ENCODE measurements at places on chromosomes 5 and 9. TPM values are rescaled to one million over a fixed set of nuclear protein-coding genes. Genes with fewer than 3 reads are reported as not detected.

GRCh38 chr9:101562966-101563365, 29.3 kb downstream of the RNF20 start:
- no peak for DNase-seq

Gene CARTPT
- polyA plus RNA-seq: not detected

DNA sequence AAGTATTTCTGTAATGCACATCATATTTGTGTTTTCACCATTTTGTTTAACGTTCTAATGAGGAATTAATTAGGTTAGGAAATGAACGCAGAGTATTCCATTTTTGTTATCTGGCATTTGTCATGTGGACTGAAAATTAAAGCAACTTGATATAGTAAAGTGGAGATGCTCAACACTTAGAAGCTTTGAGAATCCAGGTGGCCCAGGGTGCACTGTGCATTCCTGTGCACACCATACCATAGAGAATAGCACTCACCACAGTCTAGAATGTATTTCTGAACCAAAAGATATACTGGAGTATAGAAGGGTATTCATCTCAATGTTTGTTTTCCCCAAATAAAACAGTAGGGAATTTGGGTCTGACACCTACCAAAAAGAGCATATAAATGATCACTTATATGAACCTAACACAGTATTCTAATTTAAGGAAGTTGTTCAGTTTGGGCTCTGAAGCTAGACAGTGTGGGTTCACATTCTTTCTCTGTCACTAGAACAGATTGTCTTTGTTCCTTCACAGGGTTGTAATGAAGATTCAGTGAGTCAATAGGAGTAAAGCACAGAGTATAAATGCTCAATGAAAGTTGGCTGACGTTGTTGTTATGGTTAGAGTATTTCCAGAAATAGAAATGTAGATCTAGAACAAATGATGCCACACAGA, 125.6 kb upstream of the DMRT1 start:
- peak; percentile 47 for DNase-seq

DNA sequence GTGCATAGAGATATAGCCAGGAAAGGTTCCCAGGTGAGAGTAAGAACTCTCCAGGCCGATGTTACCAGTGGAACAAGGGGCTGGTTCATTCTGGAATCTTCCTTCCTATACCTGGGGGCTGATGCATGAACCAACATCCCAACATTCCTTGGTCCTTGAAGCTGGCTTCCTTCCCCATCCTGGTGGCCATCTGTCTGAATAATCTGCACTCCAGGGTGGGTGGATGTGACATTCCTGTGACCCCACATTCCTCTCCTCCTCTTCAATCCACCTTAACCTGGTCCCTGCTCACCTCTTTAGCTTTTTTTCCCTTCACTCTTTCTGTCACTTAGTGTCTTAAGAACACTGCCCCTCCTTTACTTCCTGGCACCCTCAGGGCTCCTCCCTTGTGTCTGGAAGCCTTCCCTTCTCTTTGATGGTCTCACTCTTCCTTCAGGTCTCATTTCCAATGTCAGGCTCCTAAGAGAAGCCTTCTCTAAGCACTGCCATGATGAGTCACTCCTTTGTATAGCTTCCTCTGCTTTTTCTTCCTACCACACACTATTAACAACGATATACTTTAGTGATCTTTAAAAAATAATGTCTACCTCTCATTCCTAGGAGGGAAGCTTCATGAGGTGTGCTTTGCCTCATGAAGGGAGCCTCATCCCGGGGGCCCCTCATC, 80.3 kb downstream of the BOD1 start:
- DNase-seq: no peak

GRCh38 chr5:115465431-115465830, 79.1 kb downstream of the FEM1C start:
- no peak for DNase-seq

Gene INSL4
- polyA plus RNA-seq: not detected

DNA sequence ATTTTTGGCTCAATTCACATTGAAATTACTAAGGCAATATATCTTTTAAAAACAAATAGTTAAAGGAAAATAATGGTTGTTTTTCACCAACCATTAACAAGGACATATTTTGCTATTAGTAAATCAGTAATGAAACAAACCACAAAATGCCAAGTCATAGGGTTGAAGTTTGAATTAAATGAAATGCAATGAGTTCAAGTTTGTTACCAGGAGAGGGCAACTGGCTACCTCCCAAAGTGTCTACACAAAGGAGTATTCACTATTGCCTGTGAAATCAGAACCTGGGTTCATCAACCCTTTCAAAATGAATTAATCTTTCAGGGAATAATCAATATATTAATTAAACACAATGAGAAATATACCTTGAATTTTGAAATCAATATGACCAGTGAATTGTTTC, 138.4 kb upstream of the DMRTA1 start:
- no peak for DNase-seq

Gene IL5
- polyA plus RNA-seq: 0.40 TPM

Gene CDO1
- polyA plus RNA-seq: 55.7 TPM

GRCh38 chr5:61746831-61747575, 414.9 kb downstream of the ZSWIM6 start:
- DNase-seq: no peak

Gene SPATA31D1
- not detected for polyA plus RNA-seq

- DNase-seq: no peak
These were observed 104.9 kb upstream of the PTPN3 start for GRCh38 chr9:109602987-109603386.

DNA sequence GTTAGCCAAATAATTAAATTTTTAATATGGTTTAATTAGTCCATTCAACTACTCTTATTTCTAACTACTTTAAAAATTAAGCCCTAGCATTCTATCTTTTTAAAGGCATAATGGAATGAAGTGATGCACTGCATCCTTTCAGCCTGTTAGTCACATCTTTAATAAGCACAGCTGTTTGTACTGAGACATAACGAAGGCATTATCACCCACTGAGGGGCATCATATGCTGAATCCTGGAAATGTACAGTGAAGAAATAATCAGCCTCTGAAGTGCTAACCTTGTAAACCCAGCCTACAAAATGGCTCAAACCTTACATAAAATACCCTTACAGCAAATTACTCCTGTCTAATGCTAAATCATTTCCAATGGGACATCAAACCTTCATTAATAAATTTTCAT, 33.1 kb downstream of the EPB41L4A start:
- DNase-seq: no peak

DNA sequence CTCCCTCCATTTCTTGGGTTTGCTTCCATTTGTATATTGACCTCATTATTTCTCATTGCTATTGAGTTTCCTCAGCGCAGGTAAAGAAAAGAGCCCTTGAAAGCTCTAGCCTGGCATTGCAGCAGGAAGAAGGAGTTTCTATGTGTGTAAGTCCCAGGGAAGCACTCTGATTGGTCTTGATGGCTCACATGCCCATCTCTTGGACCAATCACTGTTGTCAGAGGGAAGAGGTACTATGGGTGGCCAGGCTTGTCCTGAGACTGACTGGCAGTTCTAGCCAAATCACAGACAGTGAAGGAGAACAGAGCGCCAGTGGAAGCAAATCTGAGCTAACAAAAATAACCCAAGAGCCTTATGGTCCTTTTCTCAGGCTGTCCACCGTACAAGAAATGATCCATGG, 219.0 kb downstream of the PAX5 start:
- DNase-seq: no peak

GRCh38 chr5:125106881-125107280, 360.4 kb upstream of the ZNF608 start:
- no peak for DNase-seq

DNA sequence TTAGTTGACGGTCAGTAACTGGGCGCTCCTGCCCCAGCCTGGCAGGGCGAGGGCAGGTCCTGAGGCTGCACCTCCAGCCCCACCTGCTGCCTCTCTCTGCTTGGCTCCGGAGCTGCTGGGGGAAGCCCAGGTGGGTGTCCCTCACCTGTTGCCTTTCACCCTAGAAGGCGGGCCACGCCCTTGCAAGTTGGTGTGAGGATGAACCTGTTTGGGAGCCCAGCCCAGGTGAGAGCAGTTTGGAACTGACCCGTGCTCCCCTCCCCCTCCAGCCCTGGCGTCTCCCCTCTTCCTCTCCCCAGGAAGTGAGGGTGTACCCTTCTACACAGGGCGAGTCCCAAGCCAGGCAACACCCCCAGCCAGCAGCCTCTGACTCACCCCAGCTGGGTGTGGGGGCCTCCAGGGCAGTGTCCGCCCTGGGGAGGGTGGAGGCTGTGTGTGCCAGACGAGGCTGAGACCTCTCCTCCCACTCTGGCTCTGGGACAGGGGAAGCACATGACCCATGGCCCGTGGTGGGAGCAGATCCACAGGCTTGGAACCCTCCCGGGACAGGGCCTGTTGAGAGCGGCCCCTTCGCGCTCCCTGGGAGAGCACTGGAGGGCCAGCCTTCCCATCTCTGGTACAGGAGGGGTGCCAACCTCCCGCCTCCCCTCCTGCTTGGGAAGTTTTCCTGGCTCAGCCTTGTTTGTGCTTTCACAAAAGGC, 10.4 kb downstream of the LRRC8A start:
- peak; percentile 80 for DNase-seq

- DNase-seq: no peak
These were observed 32.7 kb downstream of the GAPT start for GRCh38 chr5:58523956-58524355.

Gene PCDHGA9
- 7.2 TPM for polyA plus RNA-seq

Gene PCA3
- 0.46 TPM for polyA plus RNA-seq

Gene DPM2
- 32.1 TPM for polyA plus RNA-seq

Gene ARL14EPL
- not detected for polyA plus RNA-seq

DNA sequence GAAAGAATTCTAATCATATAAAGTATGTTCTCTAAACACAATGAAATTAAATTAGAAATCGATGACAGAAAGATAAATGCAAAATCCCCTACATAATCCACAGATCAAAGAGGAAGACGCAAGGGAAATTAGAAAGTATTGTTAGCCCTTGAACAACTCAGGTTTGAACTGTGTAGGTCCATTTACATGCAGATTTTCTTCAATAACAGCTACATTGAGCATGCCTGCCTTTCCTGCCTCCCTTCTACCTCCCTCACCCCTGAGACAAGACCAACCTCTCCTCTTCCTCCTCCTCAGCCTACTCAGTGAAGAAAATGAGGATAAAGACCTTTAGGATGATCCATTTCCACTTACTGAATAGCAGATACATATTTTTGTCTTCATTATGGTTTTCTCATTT, 75.2 kb downstream of the PLPP1 start:
- no peak for DNase-seq

DNA sequence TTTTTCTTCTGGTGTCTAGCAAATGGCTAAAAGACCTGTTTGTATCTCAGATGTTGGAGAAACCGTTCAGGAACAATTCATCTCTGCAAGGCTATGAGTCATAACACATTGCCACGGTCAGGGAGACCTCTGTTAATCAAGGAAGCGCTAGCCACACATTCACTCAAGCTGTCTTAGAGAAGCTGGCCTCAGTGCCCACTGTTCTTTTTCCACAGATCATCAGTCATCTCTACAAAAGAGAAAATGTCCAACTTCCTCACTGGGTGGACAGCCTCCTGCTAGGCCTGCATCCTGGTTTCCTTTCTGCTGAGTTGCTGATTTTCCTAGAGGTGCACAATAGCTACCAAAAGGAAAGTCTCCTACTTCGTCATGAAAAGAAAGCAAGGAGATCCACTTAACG, 360.5 kb downstream of the BNC2 start:
- DNase-seq: no peak

GRCh38 chr5:102858221-102858620, 103.1 kb downstream of the PAM start:
- no peak for DNase-seq

GRCh38 chr5:17088051-17088450, 129.4 kb upstream of the BASP1 start:
- DNase-seq: no peak

Gene C9orf50
- polyA plus RNA-seq: 0.51 TPM

DNA sequence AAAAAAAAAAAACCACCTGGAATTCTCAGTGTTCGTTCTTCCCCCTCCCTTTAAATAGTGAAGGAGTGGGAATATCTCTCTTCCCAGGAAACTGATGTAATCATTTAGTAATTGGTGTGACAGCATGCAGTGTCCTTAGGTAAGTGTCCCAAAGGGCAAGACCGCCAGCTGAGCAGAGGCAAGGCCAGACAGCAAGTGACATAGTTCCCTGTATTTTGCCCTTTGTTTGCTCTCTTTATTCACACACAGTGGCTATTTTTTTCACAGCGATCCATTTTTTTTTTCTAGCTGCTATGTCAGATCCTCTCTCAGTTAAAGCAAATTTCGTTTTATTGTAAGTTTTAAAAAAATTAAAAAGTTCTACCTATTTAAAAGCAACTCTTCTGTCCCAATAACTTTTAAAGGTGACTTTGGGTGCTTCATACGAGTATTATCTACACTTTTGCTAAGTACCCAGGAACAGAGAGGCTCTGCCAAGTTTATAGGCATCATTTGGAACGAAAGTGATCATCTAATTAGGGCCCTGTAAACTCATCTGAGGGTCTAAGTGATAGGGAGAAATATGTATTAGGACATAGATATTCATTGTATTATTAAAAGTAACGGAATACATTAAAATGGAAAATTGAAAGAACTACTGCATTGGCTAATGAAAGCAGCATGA, 98.2 kb upstream of the ALDH1A1 start:
- DNase-seq: no peak

- no peak for DNase-seq
These were observed at the start of gene STC2 for GRCh38 chr5:173327948-173328843. STC2 (minus strand) TSS chr5:173328414; CDS start chr5:173328193, 221 bp downstream.

Gene CRB2
- polyA plus RNA-seq: 0.58 TPM

- no peak for DNase-seq
These were observed 45.6 kb downstream of the CFAP90 start for GRCh38 chr5:7805379-7805778.

Gene ZNF658
- polyA plus RNA-seq: 7.5 TPM

Gene FOXI1
- not detected for polyA plus RNA-seq

Gene IFNB1
- not detected for polyA plus RNA-seq

Data from left lung (tissue), 14 donors.